Fibroblast of the conjunctiva (primary cell): ENCODE measurements at places on chromosomes 2 and 18.

DNA sequence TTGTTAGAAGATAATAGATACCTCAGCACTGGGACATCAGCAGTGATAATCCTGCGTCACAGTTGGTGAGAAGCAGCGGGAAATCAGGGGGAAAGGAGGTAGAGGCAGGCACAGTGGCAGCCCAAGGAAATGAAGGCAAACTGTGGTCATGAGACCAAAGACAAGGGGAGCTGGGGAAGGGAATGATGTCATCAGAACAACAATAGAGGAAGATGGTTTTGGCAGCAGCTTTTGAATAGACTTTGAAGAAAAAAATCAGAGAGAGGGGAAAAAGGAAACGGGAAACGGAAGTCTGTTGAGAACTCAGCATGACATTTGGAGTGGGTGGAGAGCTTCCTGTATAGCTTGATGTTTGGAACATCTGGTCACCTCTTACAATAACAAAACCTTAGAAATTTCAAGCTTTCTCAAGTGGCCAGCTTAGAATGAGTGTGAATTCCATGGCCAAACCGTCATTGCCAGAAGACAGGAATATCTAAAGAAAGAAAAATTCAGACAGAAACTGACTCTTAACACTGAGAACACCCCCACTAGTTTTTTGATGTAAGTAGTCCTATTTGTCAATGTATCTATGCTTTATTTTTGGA, 18.4 kb upstream of the YES1 start:
- no peak for DNase-seq

DNA sequence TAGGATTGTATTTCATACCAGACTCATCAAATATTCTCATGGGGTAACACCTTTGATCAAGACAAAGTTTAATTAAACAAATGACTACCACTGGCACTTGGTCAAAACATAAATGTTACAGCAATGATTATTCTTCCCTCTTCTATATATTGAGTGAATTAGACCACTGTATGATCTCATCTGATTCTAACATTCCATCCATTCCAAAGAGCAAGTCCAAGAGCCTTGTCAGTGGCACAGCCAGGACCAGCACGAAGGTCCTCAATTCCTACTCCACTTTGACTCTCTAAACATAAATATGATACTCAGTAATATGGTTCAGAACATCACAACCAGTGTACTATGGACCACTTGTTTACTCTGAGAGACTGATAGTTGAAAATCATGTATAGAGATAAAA, 86.4 kb downstream of the AP1S3 start:
- DNase-seq: no peak

DNA sequence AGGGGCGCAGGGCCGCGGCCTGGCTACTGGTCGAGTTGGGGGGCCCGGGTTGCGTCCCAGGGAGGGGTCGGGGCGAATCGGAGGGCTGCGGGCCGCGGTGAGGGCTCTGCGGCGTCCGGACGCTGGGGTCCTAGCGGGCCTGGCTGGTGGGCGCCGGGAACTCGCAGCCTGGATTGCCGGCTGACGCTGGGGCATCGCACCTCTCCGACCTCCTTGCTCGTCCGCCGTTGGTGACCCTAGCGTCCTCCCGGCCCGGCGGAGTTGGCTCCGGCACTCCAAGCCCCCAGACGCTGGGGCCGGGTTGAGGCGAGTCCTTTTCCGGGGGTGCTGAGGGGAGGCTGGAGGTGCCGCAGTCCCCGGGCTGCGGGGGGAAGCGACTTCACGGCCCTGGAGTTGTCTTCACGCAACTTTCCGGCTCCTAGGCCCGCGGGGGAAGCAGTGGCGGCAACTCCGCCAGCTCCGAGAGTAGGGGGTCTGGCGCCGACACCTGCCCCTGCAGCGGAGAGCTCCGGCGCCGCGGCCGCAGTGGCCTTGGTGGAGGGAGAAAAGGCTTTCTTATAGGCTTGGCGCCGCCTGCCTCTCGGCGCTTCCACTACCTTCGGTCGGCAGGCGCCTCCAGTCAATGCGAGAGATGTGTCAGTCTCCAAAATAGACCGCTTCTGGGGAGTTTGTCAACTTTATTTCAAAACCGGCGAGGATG, 70.3 kb downstream of the HAUS1 start:
- DNase-seq: no peak

GRCh38 chr2:49948091-49948490, 793.8 kb upstream of the FSHR start:
- no peak for DNase-seq

- DNase-seq: peak; percentile 8
Measured at GRCh38 chr2:122514451-122514996, 759.1 kb downstream of the TSN start.

DNA sequence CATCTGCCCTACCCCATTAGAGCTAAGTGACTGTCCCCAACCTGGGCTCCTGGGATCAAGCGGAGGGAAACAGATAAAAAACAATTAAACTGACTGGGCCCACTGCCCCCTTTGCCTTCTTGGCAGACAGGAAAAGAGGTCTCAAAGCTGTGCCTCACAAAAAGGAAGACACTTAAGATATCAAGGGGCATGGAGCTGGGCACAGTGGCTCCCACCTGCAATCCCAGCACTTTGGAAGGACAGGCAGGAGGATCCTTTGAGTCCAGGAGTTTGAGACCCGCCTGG, 75.2 kb upstream of the SP3 start:
- no peak for DNase-seq

DNA sequence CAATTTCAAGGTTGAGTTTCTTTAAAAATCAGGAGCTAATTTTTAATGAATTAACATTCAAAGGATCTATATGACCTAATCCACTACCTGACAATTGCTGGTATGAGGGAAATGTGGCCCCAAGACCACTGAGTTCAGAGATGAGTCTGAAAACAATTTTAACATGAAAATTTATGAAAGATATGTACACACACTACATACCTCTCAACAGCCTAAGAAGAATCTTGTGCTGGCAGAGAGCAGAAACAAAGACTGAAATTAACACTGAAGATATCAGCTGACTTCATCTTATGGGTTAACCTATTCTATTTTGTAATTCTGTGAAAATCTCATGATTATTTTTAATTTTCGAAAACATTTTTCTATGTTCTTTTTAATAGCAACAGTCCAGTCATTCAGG, 1.7 kb downstream of the FAP start:
- no peak for DNase-seq

DNA sequence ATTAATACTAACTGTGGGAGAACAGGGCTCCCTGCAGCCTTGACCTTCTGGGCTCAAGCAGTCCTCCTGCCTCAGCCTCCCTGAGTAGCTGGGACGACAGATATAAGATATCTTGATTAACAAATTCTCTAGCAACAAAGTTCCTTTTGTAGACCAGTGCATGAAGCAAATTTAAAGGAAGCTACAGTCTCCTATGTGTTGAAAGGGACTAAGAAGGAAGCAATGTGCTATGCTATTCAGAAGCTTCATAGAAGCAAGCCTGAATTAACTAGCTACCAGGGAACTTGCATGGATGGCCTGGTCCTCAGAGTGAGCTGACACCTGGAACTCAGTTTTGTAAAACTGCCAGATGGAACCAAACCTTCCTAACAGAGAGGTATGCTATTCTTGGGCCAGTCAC, 33.2 kb downstream of the RAPH1 start:
- DNase-seq: no peak

DNA sequence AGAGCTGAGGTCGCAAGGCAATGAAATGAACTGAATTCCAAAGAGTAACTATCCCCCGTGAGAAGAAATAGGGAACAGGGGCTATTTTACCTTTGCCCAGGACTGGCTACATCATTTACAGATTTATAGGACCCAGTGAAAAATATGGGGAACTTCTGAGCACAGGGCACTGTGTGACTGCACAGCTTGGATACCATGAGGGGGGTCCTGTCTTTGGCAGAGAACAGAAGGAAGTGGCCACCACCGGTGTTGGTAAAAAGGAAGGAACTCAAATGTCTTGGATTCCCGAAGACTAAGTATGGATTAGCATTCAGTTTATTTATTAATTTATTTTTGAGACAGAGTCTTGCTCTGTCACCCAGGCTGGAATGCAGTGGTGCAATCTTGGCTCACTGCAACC, 119.6 kb downstream of the B3GNT2 start:
- DNase-seq: no peak

- DNase-seq: peak; percentile 61
Measured at GRCh38 chr2:235135990-235136561, 184.3 kb downstream of the SH3BP4 start.

DNA sequence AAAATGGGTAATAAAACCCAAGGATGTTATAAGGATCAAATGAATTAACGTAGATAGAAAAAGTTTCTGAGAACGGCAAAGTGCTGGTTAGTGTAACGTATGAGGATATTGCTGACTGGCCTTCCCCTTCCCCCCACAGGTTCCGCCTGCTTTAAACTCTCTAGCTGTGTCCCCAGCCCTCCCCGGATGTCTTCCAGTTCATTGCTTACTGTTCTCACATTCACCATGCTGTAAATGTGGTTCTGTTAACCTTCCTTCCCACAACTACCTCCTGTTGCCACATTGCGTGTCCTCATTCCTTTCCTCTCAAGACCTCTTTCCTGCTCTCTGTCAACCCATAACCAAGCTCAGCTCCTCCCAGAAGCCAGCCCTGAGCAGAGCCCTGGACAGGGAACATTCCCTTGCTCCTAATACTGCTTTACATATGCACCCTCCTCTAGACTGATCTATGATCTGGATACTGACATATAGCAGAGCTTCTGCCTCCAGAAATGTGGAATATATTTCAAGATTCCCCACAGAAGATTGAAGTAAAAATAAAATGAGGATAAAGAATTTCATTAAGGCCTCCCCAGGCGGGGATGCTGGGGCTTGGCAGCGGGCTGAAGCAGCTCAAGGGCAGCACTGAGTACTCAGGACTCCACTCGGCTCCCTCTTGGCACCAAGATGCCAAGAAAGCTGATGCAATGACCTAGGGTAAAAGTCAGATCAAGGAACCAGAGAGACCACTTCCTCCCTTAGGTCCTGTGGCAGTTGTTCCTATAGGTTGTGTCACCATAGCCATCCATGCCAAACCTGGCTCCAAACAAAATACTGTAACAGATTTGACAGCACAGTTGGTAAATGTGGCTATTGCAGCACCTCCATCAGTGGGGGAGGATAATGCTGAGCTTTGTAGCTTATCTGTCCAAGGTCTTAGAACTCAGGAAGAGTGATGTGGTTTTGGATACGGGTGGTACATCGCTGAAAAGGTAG, 136.4 kb upstream of the PIK3C3 start:
- DNase-seq: no peak

GRCh38 chr18:56479841-56480240, 158.6 kb downstream of the TXNL1 start:
- DNase-seq: no peak

- no peak for DNase-seq
Measured at GRCh38 chr18:58235001-58235436, 191.0 kb downstream of the NEDD4L start.

DNA sequence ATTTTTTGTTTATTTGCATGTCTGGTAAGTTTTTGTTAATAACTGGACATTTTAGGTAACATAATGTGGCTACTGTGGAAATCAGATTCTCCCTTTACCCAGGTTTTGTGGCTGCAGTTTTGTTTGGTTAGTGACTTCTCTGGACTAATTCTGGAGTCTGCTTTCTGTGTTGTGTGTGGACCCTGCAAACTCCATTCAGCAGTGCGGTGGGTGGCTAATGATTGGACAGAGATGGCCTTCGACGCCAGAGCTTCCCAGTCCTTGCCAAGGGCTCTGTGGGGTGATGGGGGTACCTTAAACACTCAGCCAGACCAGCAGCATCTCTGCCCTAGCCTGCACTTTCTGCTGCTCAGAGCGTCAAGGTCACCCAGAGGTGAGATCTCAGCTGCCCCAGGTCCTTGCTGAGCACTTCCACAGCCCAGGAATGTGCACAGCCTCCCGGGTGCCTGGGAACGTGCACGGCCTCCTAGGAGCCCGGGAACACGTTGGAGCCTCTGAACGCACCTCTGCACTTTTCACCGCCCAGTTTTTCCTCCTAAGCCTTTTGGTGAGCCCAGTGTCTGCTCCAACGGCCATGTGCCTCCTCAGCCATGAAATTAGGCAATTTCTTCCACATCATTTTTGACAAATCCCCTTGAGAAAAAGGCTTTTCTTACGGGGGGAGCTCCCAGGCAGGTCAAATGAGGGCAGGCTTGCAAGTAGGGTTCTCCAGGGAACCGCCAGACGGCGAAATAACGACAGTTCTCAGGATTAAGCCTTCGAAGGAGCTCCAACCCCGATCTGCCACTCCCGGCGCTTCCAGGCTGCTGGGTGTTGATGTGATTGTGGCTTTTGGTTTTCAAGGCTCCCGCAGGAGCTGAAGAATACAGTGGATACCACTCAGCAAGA, 35.2 kb upstream of the KLF11 start:
- DNase-seq: no peak

GRCh38 chr2:68741238-68741637, 6.6 kb downstream of the ARHGAP25 start:
- no peak for DNase-seq

- DNase-seq: peak; percentile 53
Measured at GRCh38 chr2:112582314-112582746, 2.1 kb upstream of the CHCHD5 start.

GRCh38 chr2:75844651-75845050, 133.9 kb upstream of the GCFC2 start:
- DNase-seq: no peak

- no peak for DNase-seq
Measured at GRCh38 chr2:27209621-27210401, 2.0 kb upstream of the ATRAID start.

- no peak for DNase-seq
Measured at GRCh38 chr2:141055531-141055930, 1075.3 kb downstream of the LRP1B start.

- DNase-seq: no peak
Measured at GRCh38 chr2:53058526-53058925, 709.1 kb upstream of the CHAC2 start.

DNA sequence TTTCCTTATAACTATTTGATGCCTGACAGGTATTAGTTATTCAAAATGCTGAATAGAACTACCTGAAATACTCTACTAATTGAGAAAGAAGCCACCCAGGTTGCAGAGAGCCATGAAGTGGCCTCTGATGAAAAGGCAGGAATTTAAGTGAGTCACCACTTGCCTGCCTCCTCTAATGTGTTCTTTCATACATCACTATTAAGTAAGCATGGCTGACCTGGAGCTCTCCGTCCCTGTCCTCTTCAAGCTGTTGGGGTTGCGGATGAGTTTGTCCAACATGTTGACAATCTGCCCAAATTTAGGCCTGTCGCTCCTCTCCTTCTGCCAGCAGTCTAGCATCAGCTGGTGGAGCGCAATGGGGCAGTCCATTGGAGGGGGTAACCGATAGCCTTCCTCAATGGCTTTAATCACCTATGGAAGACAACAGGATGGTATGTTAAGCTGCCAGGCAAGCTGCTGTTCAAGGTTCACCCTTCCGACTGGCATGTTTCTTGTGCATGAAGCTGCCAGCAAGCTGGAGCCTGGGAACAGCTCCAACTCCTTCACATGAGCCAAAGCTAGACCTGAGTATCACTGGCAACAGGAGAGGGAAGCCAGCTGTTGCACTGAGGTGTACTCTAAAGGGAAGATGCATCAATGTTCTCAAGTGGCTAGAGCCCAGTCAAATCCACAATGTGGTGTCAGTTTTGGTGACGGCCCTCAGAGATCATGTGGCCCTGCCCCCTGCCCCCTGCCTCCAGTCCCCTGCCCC, 142.2 kb downstream of the EPHA4 start:
- DNase-seq: no peak

GRCh38 chr18:2515171-2515787, 56.0 kb downstream of the METTL4 start:
- DNase-seq: peak; percentile 22
